Cardiac fibroblast (primary cell): ENCODE measurements at places on chromosomes 2 and 18.

DNA sequence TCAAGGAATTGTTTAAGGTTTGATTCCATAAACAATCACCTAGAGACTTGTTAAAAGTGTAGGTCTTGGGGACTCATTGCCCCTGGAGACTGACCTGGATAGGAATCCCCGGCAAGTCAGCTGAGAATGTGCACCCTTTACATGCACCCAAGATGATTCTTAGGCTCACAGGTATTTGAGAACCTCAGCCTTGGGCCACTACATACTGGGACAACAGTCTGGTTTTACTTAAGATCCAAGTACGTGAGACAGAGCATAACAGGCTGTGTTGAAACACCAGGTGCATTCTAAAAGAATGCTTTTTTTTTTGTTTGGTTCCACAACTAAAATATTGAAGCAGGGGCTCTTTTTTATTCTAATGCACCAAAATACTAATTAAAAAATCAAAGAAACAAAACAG is 215.8 kb downstream of the TMX3 start:
- DNase-seq = no peak

DNA sequence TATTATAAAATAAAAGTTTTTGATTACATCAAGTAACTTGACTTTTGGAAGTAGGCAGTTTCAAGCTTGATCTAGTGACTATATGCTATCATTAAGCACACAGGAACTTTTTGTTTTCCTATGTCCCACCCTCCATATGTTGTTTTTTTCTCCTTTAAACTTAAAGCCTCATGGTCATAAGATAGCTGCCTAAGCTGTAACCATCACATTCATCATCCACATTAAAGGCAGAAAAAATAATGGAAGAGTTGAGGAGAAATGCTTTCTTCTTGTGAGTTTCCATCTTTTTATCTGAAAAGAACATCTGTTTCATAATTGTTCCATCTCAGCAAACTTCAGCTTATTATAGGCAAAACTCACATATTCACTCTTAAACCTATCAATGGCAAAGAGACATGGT is 630.4 kb downstream of the STK39 start:
- no peak for DNase-seq

- DNase-seq = no peak
Observed at GRCh38 chr2:24253303-24253919, 78.6 kb downstream of the FAM228A start.

DNA sequence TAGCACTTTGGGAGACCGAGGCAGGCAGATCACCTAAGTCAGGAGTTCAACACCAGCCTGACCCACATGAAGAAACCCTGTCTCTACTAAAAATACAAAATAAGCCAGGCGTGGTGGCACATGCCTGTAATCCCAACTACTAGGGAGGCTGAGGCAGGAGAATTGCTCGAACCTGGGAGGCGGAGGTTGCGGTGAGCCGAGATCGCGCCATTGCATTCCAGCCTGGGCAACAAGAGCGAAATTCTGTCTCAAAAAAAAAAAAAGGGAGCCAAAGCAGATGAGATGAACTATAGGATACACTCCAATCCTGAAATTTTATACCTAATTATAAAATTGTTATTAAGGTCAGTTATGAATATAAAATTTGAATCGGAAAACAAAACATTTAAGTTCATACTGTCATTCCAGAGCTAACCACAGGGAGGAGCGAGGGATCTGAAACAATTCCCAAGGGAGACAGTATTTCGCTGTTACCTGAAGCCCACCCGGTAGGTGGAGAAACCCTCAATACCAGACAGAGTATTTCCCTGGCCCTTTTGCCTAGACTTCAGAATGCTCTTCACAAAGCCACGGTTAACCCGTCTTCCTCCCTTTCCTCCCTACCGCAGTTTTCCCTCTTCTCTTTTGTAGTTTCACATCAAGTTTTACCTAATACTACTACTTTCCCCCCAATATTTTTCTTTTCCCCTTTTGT is 1.4 kb downstream of the PPM1G start:
- DNase-seq = peak; percentile 76

DNA sequence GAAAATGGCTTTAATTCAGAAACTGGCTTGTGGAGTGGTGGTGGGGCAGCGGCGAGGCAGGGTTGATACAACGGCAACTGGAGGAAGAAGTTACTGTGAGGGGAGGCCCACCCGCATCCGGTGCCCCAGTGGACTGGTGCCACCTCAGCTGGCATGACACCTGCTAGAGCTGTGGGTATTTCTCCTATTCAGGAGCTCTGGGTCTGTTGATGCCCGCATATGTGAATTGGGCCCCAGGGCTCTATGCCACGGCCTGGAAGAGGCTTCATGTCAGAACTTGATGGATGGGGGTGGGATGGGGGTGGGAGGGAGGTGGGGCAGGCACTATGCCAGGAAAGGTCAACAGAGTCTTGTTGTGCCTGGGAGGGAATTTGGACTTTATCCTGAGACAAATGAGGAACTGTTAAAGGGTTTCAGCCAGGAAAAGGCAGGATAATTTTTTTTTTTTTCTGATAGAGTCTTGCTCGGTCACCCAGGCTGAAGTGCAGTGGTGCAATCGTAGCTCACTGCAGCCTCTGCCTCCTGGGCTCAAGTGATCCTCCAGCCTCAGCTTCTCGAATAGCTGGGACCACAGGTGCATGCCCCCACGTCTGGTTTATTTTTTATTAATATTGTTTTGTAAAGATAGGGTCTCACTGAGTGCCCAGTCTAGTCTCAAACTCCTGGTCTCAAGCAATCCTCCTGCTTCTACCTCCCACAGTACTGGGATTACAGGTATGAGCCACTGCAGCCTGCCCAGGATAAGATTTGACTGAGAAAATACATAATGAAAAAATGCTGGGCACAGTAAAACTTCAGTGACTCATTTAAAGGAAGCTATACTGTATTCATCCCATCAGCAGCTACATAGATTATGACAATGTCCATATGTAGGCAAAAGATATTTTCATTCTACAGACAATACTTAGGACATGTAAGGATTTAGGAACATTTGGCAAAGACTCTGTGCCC is 52.6 kb downstream of the SH2D6 start:
- DNase-seq = no peak

- no peak for DNase-seq
Observed at GRCh38 chr2:143345887-143346787, 216.9 kb downstream of the ARHGAP15 start.

DNA sequence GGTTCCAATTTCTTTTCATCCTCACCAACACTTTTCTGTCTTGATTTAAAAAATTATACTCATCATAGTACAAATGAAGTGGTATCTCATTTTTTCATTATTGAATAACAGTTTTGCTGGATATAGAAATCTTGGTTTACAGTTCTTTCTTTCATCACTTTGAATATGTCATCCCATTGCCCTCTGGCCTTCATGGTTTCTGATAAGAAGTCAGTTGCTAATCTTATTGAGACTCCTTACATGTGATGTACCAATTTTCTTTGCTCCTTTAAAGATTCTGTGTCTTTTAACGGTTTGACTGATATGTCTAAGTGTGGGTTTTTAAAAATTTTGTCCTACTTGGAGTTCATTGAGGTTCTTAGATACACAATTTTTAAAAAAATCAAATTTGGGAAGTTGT is 35.0 kb downstream of the SLC3A1 start:
- no peak for DNase-seq

DNA sequence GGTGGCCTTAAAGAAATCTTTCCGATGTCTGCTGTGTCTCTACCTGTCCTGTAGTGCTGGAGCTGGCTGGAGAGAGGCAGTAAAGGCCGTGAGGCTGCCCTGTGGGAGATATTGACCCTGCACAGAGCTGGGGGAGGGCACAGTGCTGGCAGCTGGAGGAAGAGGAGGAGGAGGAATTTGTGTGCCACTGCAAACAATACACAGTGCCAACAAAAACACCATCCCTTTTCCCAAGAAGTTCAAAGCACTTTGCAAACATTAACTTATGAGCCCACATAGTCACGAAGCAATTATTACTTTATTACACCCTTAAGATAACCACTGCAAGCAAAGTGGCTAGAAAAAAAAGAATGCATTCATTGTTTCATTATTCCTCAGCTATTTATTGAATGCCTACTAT is 45.0 kb upstream of the CYTIP start:
- DNase-seq = no peak
